Muscle of arm (tissue), 14 donors: ENCODE measurements at places on chromosomes 1 and 21. TPM values are rescaled to one million over a fixed set of nuclear protein-coding genes. Genes with fewer than 3 reads are reported as not detected.

Gene ATP6V1G3
- polyA plus RNA-seq: not detected

Gene BNIPL
- polyA plus RNA-seq: 0.33 TPM

DNA sequence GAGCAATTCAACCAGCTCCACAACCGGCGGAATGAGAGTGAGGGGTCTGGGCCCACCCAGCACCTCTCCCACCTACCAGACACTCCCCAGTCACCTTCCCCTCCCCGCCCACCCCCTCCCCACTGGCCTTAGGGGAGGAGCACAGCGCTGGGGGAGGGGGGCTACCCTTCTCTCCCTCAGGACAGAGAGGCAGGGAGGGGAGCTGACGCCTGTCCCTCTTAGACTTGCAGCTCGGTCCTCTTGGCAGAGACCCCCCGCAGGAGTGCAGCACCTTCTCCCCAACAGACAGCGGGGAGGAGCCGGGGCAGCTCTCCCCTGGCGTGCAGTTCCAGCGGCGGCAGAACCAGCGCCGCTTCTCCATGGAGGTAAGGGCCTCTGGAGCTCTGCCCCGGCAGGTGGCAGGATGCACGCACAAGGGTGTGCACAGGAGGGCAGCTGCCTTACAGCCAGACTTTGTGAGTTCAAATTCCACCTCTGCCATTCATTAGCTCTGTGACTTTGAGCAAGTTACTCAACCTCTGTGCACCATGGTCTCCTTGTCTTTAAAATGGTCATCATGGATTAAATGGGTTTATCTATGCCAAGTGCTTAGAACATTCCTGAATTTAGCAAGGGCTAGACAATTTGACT is 18.9 kb downstream of the CDK18 start:
- DNase-seq: no peak

- DNase-seq: no peak
These were observed 8.6 kb upstream of the LRRC8B start for GRCh38 chr1:89516055-89516454.

- no peak for DNase-seq
These were observed 39.2 kb downstream of the SIPA1L2 start for GRCh38 chr1:232590744-232591082.

DNA sequence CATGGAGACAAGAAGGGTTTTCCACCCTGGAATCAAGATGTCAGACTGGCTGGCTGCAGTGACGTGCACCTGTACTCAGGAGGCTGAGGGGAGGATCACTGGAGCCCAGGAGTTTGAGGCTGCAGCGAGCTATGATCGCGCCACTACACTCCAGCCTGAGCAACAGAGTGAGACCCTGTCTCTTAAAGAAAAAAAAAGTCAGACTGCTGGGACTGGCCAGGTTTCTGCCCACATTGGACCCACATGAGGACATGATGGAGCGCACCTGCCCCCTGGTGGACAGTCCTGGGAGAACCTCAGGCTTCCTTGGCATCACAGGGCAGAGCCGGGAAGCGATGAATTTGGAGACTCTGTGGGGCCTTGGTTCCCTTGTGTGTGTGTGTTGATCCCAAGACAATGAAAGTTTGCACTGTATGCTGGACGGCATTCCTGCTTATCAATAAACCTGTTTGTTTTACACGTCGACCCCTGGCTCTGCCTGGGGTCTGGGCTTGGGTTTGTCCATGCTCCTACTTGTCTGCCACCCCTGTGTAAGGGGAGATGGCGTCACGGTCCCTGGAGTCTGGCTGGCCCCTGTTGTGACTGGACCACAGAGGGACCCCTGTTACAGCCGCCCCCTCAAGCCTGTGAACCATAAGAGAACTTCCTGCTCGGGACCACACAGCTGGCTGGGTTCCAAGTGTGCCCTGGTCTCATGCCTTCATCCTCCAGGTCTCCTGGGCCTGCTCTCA is 20.9 kb upstream of the VPS13D start:
- DNase-seq: peak; percentile 81

- no peak for DNase-seq
These were observed 276.4 kb upstream of the B3GALT2 start for GRCh38 chr1:193462629-193463320.

DNA sequence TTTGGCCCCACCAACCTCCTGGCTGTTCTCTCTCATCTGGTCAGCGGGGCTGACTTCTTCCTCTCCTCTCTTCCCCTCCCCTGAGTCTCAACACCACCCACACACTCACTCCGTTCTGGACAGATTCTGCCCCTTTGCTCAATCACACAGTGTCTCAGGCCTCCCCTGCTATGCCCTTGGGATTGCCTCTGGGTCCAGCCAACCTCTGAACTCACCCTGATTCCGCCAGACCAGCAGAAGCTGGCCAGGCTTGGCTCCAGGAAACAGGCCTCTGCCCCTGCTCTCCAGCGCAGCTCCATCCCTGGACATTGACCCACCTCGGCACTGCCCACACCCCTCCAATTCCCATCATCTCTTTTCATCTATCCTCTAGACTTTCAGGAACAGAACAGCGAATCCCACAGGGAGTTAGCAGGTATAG is 22.1 kb downstream of the AHDC1 start:
- no peak for DNase-seq

GRCh38 chr1:54826226-54826816 is 25.2 kb upstream of the TTC22 start:
- no peak for DNase-seq

GRCh38 chr21:41966872-41967621 is 13.2 kb upstream of the C2CD2 start:
- DNase-seq: no peak

- DNase-seq: no peak
These were observed 3.7 kb upstream of the IPO9 start for GRCh38 chr1:201825245-201825644.

- DNase-seq: no peak
These were observed 656.1 kb upstream of the NEGR1 start for GRCh38 chr1:72938408-72938807.

- DNase-seq: no peak
These were observed 101.6 kb upstream of the PALMD start for GRCh38 chr1:99544328-99544727.

DNA sequence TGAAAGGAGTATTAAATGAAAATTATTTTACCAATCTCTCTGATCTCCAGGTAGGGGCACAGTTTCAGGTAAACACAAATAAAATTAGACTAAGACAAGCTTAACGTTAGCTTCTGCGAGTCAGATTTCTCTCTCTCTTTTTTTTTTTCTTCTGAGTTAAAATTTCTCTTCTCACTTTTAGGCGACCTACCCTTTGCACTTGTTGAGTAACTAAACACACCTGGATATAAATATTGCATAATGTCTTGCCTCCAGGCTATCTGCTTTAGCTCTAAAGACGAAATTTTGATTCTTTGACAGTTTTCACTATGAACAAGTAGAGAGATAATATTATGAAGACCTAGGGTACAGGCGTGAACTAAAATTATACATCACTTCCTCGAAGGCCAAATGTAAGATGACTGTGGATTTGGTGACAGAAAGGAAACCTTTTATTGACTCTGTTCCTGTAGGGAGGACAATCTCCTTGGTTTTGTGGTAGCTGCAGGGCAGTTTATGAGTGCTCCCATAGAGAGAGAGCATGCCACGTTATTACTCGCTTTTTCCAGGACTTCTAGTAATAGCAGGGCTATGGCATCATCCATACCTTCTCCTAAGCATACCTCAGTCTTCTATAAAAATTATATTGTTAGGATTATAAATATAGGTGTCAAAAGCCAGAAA is 303.8 kb upstream of the NEGR1 start:
- no peak for DNase-seq

DNA sequence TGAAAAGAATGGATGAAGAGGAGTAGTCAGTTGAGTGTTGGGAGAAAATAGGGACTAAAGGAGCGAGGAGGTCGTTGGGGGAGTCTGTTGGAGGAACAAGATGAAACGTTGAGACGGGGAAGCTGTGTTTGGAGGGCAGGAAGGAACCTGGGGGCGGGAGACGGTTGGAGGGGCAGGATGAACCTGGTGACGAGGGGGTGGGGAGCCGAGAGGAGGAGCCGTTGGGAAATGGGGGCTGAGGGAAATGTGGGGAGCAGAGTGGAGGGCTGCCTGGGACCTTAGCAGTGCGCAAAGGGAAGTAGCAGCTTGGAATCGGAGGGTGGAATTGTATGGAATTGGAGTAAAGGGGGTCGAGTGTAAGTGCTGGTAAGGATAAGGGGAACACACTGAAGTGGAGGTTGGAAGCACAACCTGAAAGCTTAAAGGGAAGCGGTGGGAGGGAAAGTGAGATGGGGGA is 630 bp downstream of the MTF2 start:
- peak; percentile 29 for DNase-seq
